ENCODE measurements at places on chromosomes 6 and 20.

GRCh38 chr6:78483553-78484197 is 383.7 kb upstream of the IRAK1BP1 start:
- DNase-seq, result no peak

DNA sequence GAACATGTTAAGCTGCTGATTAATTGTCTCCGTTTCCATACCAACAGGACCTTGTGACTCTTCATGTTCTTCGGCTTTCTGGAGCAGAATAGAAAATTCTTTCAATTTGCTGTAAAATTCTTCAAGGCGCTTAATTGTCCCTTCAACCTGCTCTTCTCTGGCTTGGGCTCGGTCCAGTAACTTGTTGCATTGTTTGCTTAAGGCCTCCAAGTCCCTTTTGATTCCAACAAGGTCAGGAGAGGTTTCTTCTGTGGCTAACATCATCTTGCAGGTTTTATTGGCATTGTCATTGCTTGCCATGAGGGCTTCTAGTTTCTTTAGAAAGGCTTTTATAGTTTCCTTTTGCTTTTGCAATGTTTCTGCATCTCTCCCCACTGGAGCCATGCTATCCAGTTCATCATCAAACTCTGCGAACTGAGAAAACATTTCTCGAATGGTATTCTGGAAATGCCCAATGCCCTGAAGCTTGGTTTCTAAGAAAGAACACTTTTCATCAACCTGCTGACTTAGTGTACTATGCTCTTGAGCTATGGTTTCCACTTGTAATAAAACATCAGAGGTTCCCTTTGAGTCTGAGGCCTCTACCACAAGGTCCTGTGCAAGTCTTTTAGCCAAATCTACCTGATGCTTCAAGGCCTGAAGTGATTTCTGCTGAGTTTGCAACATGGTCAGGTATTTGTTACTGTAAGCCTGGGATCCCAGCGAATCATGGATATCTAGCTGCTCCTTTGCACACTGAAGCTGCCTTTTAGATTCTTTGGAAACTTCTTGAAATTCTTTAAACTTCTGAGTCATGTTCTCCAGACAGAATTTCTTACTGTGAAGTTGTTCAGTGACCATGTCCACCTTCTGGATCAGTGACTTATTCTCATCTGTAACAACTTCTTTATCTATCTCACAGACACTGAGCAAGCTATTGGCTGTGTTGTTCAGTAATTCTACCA is 90.2 kb downstream of the DST start:
- no peak for DNase-seq

DNA sequence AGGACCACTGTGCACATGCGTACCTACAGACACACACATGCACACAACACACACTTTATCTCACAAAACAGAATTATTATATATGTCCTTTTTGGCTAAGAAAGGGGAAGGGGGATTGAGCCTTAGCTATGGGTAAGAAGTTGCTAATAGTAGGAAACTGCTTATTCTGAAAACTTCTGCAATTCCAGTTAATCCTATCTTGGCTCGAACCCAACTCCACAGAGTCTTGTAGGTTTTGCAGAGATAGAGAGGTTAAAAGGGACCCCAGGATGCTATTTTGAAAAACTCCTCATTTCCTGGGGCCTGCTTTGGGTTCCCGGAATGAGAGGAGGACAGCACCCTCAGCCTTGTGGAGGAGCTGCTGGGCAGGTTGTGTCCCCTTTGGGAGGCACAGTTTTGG is 233.8 kb downstream of the CLIC5 start:
- no peak for DNase-seq

DNA sequence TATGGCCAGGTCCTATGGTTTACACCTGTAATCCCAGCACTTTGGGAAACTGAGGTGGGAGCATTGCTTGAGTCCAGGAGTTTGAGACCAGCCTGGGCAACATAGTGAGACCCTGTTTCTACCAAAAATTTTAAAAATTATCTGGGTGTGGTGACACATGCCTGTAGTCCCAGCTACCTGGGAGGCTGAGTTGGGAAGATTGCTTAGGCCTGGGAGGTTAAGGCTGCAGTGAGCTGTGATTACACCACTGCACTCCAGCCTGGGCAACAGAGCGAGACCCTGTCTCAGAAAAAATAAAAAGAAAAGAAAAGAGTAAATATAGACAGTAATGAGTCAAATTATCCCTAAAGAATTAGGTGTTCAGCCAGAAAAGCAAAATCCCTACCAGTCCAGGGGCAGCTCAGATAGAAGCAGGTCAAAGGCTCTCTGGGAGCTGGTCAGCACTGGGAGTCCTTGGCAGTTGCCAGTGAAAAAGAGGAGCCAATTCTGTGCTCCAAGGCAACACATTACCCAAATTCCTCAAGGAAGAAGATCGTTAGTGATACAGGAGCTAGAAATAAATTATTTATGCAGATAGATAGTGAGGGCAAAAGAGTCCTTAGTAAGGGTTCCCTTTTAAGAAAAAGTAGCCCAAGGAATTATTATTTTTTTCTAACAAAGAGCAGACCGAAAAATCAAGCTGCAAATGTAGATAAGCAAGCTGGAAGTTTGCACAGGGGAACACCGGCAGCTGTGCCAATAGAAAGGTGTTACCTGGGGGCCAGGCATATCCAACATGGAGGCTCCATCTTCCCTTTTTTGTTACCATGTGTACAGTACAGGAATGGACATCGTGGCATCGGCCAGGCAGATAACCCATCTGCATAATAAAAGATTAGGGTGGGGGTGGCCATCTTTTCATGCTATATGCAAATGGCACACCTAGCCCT is 31.4 kb upstream of the SEC63 start:
- DNase-seq, result no peak

GRCh38 chr6:165986311-165986913 is 181.2 kb downstream of the TBXT start:
- no peak for DNase-seq

DNA sequence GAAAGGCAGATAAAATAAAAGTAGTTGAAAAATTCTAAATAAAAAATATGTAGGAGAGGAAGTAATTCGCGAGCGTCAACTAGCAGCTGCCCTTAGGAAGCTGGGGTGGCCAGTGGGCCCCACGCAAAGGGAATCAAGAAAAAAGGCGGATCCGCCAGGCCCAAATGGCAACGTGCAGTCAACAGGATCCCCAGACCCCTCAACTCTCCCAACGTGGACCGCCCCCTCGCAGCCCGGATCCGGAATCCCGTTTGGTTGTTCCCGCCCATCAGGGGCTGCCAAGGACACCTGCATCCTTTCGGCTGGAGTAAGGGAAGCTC is 296 bp downstream of the DZANK1 start:
- no peak for DNase-seq

GRCh38 chr6:10847684-10848083 is 9.3 kb upstream of the MAK start:
- no peak for DNase-seq

DNA sequence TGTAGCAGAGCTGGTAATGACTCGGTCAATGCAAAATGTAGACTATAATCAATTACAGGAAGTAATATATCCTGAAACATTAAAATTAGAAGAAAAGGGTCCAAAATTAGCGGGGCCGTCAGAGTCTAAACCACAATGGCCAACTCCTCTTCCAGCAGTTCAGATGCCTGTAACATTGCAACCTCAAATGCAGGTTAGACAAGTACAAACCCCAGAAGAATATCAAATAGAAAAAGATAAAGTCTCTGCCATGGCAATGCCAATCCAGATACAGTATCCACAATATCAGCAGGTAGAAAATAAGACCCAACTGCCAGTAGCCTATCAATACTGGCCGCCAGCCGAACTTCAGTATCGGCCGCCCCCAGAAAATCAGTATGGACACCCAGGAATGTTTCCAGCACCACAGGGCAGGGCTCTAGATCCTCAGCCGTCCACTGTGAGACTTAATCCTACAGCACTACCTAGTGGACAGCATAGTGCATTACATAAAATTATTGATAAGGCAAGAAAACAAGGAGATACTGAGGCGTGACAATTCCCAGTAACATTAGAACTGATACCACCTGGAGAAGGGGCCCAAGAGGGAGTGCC is 158.4 kb downstream of the GPX5 start:
- peak; percentile 57 for DNase-seq

DNA sequence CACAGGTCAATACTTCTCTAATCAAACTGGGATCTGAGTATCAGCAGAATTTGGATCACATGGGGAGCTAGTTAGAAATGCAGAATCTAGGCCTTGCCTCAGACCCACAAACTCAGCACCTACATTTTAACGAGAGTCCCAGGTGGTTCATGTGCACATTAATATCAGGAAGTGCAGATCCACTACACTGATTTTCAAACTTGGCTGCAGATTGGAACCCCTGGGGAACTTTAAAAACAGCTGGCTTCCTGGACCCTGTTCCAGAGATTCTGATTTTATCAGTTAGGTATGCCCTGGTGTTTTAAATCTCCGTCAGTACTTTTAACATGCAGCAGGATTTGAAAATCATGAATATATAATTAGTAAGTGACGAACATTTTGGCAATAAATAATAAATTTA is 1.9 kb upstream of the CST8 start:
- no peak for DNase-seq

DNA sequence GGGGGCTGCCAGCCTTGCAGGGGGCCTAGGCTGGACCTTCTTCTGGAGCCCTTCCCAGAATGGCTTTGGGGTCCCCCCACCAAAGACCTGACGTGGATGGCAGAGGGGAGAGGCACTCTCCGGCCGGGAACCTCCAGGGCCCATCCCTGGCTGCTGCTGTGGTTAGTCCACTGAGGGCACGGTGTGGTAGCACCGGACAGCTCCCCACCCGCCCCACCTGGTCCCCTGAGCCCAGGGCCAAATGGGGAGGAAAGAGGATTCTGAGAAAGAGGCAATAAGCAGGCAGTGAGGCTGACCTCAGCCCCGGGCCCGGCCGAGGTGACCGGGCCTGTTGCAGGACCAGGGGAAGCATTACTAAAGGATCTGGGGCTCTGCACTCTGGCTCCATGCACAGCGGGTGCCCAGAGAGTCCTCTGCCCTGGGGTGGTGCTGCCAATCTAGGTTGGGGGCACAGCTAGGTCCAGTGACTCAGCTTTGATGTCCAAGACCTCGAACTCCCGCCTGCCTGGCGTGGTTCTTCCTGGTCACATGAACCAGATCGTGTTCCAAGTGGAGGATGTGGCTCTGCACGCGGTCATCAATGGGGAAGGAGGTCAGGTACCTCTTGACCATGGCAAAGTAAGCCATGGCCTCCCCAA is 2.2 kb downstream of the CENPB start:
- no peak for DNase-seq

DNA sequence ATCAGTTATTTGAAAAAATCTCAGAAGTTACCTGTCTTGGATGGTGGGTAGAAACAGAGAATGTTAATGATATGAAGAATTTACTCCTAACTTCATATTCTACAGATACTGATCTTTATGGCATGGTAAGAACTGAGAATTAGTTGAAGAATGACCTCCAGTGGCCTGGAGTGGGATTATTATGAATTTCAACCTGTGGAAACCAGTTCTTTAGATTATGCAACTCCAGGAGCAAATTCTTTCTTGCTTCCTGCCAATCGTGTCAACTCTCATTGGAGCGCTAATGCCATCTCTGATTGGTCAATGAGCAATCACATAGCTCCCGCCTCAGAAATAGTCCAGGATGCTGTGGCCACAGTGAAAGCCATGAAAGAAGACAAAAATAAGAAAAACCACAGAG is 40.6 kb downstream of the LYRM2 start:
- peak; percentile 34 for DNase-seq

DNA sequence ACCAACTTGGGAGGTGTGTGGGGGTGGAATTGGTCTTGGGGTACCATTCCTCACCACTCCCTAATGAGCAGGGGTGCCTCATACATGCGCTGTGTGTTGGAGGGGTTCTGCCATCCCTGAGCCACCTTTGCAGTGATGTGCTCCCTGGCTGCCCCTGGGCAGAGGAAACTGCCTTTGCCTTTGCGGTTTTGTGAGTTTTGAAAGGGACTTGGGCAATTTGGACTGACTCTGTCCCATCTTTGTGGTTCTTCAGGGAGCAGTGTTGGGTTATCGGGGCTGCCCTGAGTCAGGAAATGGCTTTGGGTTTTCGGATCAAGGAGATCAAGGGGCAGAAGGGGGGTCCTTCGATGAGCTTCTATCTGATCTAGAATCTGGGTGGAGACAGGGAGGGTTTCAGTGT is 3.9 kb upstream of the PHACTR3 start:
- no peak for DNase-seq

DNA sequence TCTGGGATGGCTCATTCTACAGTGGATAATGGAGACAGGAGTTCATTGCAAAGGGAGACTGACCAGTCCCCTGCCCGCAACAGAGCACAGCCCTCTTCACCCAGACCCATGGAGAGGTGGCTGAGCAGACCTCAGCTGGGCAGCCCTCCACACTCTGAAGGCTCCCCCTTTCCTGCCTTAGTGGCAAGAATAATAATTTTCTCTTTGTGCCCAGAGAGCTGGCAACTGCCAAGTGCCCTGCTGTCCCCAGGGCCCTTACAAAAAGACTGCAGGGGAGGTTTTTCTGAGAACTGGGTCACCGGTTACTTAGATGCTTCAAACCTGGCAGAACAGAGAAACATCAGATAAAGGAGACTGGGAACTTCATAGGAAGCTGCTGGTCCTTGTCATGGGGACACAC is 35.4 kb upstream of the ZNFX1 start:
- DNase-seq, result no peak

DNA sequence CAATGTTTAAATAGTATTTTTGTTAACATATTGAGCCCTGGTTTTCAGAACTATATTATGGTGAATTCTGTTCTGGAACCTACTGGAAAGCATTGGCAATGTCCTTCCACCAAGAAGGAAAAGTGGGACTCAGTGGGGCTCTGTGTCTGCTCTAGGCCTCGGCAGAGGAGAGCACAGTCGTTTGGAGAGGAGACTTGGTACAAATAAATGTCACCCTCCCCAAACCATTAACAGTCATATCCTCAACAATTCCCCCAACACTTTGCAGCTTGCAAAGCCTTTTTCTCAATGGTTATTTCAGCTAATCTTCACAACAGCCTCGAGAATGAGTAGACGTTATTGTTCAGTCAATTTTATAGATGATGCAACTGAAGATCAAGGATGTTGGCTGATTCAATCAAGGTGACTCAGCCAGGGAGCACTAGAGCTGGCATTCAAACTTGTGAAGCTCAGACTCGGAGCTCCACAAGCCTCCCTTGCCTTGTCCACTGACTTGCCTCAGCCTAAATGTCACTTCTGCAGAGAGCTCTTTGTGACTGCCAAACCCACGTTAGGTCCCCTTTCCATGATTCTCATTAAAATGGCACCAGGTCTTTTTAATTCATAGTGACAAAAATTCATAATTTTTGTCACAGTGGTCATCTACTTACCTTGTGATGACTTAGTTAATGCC is 60.6 kb downstream of the TOX2 start:
- DNase-seq, result no peak

DNA sequence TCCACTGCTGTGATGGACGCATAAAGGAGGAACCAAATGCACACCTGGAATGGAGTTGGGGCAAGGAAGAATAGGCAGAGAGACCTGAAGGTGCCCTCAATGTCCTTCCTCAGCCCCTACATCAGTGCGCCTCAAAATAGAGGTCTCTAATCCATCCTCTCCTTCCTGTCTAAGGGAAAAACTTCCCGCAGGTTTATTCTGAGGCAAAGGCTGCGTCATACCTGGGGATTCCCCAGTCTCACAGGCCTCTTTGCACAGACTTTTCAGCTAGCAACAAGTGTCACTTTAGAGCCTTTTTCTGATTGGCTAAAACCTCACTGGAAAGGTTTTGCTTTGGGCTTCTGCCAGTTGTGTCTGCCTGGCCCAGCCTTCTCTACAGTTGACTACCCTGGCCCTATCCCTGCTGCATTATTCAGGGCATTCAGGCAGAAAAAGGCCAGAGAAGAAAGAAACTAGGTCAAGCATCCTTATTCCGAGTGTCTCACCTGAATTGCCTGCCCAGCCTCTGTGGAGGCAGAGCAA is 1.8 kb upstream of the HLA-DQB1 start:
- DNase-seq, result no peak
